Ascending aorta (tissue), 2 donors: ENCODE measurements at places on chromosomes 11 and 22.

DNA sequence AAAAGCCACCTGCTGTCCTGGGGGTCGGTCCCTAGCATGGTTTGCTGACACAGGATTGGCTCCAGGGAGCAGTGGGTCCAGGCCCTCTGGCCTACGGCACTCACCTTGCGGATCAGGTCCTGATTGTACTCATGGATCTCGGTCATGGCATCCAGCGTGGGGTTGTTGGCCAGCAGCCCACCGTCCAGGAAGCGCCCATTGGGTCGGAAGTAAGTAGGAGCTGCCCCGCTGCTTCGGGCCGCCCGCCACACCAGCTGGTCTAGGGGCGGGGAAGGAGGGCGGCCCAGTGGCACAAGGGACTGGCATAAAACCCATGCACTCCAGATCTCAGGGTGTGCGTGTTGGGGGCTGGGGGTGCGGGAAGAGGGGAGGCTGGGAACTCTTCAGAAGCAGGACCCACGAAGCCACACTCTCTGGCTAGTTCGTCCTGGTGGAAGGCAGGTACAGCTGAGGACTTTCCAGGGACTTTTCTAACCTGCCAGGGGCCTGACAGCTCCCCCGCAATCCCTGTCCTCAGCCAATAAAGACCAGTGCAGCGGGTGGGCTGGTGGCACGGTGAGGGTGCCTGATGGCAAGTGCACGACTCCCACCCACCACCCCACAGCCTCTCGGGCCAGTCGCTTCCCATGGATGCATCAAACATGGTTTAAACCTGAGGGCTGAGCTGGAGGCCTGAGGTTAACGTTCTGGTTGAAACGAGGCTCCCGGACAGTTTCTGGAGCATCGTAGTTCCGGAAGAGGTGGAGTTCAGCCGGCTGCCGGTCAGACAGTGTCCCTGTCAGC, 5.1 kb upstream of the BAIAP2L2 start:
- no peak for DNase-seq

DNA sequence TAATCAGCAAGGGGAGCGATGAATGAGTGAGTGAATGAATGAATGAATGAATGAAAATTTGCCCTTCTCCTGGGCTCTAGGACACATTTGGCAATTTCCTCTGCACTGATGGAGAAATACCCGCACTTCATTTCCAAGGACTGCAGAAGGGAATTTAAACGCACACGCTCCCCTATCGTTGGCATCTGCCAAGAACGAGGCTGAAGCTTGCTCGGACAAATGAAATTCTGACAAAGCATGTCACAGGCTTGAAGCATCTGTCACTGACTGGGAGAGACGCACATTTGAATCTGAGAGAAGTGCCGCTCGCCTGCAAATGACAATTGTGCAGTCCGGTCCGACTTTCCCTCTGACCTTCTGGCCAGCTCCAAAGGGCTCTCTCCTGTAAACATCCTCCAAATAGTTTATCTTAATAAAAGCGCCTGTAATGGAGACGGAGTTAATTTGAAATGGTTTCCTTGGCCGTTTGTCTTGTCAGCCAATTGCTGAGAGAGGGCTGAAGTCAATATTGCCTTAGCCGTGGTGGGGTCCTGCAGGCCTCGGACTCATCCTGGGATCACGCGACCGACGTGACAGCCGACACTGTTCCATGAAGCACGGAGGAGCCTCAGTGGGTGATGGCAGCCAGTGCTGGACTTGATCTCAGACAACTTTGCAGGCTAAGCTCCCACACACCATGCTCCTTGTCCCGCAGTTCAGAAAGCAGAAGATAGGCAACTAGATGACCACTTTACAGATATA, 260.7 kb downstream of the MN1 start:
- no peak for DNase-seq

- DNase-seq = no peak
Observed at GRCh38 chr11:64594159-64594939, 3.3 kb downstream of the SLC22A12 start.

GRCh38 chr22:49536571-49537131, 291.0 kb downstream of the BRD1 start:
- DNase-seq = peak; percentile 40

- no peak for DNase-seq
Observed at GRCh38 chr11:34626393-34626792, 5.5 kb downstream of the EHF start.

DNA sequence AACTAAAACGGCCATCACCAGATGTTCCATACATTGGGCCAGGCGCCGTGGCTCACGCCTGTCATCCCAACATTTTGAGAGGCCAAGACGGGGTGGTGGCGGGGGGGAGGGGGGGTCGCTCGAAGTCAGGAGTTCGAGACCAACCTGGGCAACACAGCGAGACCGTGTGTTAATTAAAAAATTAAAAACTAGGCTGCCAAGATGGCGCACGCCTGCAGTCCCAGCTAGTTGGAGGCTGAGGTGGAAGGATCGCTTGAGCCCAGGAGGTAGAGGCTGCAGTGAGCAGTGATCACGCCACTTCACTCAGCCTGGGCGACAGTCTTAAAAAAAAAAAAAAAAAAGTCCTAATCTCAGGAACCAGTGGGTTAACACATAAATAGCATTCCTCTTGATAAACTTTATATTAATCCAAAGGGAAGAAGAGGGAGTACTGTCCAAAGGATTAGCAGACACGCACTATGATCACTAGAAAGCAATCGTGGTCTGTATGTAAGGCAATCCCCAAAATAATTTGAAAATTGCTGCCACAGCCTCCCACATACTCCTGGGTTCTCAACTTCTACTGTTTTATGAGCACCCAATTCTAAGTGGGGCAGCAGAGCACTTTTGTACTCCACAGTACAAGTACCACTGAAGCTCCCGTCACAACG, 604 bp downstream of the PUS3 start:
- no peak for DNase-seq

DNA sequence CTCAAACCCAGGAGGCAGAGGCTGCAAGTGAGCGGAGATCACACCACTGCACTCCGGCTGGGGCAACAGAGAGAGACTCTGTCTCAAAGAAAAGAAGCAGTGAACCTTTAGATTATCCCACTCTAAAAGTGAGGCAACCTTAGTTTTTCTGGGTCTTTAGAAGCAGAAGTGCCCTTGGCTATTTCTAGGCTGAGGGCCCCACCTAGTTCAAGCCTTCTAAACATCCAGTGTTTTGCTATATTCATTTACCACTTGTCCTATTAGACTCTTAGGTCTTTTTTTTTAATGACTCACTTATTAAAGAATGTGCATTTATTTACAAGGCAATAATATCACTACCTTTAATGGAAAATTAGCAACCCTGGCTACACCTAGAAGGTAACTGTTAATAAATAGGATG, 16.7 kb upstream of the EHF start:
- DNase-seq = no peak

DNA sequence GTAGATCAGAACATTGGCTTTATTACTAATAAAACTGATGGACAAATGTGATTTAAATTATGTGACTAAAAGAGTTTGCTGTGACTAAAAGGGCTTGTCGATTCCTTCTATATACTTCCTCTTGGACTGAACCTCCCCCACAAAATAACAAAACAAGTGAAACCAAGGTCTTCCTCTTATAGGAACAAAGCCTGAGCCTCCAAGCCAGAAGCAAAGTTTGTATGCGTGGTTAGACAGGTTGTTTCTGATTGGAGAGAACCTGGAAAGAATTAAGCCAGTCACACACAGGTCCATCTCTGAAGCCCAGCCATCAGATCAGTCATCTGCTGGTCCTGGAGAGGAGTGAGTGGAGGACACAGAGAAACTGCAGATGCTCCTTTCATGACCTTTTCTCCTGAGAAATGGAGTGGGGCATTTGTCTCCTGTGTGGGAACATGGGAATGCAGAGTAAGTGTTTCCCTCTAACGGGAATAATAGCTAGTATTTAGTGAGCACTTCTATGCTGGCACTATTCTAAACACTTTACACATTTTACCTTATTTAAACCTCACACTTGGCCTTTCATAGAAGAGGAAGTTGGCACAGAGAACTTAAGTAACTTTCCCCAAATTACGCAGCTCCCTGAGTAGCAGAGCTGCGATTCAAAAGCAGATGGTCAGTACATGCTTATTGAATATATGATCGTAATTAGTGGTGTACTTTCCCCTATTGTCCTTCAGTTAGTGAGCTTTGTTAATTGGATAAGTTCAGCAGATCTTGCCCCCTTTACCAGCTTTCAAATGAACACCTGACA, 77.1 kb downstream of the UVRAG start:
- DNase-seq = no peak

DNA sequence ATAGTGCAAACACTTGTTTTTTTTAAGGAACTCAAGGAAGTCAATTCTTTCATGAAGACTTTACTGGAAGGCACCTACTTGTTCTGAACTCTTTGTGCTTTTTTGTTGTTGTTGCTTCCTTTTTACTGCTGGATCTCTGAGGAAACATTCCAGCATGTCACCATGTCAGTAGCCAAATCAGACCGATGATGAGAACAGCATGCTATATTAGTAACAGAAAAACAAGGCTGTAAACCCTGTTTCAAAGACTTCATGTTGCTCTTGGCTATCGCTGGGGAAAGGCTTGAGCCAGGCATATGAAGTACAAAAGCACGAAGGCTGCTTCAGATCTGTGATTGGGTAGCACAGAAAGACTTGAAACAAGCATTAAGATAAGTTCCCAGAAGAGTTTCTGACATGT, 125.6 kb upstream of the SLC5A12 start:
- DNase-seq = peak; percentile 9

DNA sequence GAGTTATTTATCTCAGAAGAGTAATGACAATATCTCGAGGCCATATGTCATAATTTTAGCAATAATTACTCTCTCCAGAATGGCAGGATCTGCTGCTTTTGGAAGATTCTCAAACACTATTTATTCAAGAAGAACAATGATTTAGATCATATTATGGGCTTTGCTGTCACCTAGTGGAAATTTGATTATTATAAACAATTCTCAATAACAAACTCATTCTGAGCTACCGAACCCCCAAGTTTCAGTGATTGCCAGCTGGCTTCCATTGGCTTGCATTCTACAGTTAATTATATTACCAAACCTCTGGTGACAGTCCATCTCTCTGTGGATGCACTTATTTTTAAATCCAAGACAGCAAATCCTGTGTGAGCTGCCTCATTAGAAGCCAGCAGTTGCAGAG, 27.9 kb upstream of the SLC36A4 start:
- DNase-seq = no peak

GRCh38 chr11:102347462-102348370, 702 bp downstream of the BIRC2 start:
- DNase-seq = no peak

- DNase-seq = no peak
Observed at GRCh38 chr11:2097356-2097997, 41.7 kb downstream of the IGF2 start.

DNA sequence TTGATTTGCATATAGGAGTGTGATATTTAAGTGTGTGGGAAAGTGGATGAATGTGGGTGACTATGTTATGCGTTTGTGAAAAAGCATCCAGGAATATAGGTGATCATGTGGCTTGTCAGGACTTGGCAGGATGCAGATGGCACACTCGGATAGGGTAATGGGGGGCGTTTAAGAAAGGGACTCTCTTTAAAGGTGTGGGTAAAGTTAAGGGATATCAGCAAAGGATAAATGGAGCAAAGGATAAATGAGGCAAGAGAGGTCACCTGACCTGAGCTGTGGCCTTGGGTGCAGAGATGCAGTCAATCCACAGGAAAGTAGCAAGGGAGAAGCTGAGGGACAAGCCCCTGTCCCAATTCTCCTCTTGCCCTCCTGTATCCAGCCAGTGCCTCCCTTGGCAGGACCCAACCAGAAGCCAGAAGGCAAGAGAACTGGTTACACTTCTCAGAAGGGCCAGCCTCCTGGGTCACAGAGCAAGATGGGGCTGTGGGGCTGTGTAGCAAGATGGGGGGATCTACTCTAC, 47.5 kb upstream of the GRAMD1B start:
- DNase-seq = no peak

- DNase-seq = no peak
Observed at GRCh38 chr22:27382947-27383346, 418.6 kb downstream of the MN1 start.

DNA sequence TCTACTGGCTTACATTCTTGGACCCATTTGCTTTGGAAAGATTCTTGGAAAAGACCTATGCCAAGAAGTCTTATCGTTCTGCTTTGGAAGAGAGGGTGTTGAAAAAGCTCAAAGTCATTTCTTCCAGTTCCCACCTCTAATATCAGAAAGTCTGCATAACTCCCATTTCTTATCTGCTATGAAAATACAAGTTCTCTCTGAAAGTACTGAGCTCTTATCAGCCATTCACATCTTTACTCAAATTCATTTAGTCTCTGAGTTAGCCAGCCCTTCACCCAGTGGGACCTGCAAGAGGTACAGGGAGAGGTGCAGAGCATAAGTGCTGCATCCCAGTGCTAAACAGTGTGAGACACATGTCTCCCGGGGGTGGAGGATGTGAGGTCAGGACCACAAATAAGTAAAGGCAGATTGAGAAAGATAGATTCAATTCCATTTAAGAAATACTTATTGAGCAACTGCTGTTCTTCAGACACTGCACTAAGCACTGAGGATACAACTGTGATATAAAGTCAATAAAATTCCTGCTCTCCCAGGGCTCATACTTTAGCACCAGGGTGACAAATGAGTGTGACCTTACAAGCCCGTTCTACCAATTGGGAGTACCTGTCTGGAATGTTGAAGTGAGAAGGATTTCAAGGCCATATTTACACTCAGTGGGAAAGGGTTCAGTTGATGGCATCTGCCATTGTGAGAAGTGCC, 76.7 kb downstream of the PISD start:
- DNase-seq = no peak
